NCI-H1930 (cell line): ENCODE measurements at places on chromosomes 5 and 9.
A peak's percentile ranks its signal among the peaks of the same experiment; 100 is the strongest.

- no peak for DNase-seq
Observed at GRCh38 chr9:5879419-5880181, 11.1 kb upstream of the MLANA start.

- no peak for DNase-seq
Observed at GRCh38 chr5:136022965-136023364, 5.8 kb upstream of the TGFBI start.

GRCh38 chr9:127841087-127841835 is 13.2 kb downstream of the ENG start:
- no peak for DNase-seq

DNA sequence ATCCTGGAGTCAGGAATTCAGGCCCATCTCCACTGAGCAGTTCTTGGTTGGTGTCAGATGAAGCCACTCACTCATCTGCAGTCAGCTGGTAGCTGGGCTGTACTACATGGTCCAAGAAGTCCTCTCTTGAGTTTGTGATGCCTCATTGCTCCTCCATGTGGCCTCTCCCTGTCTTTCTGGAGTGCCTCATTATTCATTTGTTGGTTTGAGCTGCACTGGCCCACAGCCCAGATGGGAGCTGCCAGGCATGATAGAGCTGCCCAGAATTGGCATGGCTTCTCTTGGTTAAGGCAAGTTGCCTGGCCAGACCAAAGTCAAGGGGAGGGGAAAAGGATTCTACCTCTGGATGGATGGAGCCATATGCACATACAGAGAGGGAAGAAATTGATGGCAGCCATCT is 8.0 kb downstream of the PTCD2 start:
- DNase-seq = no peak

DNA sequence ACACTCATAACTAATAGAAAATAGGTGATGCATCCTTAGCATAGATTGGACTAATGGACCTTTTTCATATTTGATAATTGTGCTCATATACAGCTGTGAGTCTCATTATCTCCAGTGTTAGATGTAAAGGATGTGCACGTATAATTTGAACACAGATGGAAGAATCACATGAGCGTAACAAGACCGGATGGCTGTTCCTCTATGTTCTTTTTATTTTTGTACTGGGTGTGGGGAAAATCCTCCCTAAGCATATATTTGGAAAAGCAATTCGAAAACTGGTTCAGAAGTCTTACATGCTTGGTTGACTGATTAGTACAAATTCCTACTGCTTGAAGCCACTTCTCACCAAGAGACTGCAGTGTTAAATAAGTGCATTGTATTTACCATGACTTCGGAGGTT is 230.2 kb downstream of the AOPEP start:
- no peak for DNase-seq

DNA sequence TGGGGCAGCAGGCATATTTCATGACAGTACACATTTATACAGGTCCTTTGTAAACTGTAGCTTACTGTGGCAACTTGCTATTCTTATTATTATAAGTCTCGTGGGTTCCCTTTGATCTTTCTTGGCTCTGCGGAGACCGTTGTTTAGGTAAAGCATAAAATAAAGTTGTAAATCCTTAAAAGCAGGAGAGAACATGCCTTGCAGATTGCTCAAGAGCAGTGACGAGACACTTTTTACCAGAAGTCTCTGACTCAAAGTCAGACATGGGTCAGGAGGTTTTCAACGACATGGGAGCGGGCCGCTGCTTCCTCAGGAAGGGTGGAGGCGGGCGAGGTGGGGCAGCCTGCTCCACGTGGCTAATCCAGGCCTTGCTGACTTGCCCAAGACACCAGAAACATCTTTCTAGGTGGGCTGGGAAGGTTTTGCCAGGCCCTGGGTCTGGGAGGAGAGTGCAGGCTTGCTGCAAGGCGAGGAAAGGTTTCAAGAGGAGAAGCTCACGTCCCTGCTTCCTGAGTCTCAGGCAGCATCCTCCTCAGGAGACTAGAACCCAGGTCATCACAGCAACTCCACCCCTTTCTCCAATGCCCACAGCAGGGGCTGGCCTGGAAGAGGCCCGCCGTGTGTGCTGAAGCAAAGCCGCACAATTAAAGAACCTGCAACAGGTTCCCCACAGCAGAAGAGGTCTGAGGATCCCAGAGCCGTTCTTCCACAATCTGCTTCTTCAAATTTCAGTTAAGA is 6.5 kb downstream of the TBC1D2 start:
- DNase-seq = no peak

DNA sequence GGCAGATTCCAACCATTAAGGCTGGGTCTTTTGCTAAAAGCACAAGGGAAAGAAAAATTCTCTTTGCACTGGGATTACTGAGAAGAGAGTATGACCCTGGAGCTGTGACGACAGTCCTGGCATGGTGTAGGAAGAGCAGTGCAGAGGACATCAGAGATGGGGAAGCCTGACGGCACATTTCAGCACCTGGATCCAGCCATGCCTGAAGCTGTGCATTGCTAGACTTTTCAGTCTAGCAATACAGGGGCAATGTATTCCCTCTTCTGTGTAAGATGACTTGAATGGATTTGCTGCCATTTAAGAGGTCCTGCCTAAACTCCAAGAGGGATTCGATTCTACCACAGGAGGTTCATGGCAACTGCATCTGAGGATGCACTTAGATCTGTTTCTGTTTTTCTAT is 12.3 kb upstream of the MRNIP start:
- DNase-seq = no peak

DNA sequence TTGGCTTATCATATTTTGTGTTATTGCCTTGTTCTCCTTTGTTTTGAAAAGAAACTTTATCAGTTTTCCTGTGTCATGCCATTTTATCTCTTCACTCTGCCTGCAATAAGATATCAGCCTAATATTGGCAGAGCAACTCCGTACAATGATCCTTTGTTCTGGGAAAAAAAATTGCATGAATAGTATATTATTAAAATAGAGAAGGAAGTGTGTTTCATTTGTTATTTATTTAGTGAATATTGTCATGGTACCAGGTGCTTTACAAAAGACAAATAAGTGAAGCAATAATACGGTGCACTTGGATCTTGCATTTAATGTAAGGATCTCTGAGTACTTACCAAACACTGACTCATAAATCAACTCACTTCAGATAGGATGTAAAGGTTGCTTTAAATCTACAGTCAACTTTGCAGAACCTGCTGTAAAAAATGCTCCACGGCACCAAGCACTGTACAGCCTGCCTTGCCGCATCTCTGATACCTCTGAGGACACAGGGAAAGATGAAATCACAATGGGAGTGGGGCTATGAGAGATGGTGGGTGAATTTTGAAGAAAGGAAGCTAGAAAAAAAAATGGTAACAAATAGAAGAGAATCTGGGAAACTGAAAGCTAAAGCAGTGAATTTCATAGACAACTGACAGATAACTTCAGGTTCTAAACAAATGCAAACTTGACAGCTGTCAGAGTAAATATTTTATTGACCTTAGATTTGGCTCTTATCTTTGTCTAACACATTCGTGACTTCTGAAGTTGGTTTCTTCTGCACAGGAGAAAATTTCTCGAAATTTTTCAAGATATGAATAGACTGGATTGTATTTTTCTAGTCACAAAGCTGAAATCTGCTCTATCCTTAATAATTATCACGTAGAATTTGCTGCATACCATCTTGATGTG is 232.1 kb downstream of the ENC1 start:
- DNase-seq = peak; percentile 31

- no peak for DNase-seq
Observed at GRCh38 chr5:87282269-87282668, 14.6 kb downstream of the RASA1 start.

DNA sequence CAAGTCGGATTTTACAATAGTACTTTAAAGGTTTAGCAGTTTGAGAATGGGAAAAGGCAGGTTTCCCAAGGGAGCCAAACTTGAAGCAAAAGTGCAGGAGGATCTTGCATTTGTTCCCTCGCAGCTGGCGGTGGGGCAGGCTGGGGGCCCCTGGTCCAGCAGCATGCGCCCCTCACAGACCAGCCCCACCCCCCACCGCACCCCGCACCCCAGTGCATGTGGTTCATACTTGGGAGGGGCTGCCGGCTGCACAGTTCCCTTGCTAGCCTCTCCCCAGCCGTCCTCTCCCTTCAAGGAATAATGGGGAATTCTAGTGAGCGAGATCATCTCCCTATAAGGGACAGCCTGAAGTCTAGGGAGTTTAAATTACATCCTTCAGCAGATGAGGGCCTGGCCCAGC is 273.1 kb upstream of the IRX2 start:
- DNase-seq = no peak
